ENCODE measurements at places on chromosomes 12 and 14.

DNA sequence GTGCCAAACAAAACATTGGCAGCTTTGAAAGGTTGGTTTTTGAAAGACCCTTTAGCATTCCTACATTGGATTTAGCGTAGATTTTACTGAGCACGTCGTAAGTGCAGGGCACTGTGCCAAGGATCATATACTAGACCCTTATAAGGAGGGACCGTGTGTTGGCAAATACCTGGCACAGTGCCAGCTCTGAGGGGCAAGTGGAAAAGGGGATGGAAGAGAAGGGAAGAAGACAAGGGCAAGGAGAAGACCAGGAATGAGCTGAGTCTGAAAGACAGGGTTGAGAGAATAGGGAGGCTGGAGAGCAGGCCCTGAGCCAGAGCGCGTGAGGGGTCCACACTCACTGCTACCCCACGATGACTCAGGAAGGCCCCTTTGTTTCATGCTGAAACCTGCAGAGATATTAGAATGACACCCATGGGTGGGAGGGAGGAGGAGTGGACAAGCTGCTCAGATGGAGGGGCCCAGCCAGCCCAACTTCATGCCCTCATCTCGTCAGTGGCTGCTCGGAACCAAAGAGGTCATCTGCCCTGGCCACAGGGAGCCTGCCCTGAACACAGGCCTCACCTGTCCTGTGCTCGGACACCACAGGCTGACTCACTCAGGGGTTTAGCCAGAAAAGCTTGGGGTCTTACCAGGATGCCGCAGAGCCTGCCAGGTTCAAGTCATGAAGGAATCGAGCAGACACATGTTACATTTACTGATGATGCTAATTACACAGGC is 25.0 kb downstream of the RAB35 start:
- no peak for DNase-seq

- no peak for DNase-seq
Measured at GRCh38 chr14:77910506-77910905, 110.6 kb downstream of the ADCK1 start.

DNA sequence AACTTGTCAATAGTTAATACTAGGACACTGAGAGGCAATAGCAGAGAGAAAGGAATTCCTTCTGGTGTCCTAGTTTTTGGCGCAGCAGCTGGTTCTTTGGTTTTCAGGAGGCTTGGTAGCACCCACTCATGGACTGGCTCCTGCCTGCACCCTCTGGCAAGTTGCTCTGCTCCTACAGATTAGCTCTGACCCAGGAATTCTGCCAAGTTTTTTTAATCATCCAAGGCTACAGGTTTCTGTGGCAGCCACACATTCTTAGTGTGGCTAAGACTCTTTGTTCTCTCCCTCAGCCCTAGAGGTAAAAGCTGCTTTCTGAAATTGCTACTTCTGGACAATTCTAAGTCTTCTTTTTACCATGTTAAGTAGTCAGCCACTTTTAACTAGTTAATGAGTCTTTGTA is 72.0 kb upstream of the FKBP4 start:
- peak; percentile 82 for DNase-seq

DNA sequence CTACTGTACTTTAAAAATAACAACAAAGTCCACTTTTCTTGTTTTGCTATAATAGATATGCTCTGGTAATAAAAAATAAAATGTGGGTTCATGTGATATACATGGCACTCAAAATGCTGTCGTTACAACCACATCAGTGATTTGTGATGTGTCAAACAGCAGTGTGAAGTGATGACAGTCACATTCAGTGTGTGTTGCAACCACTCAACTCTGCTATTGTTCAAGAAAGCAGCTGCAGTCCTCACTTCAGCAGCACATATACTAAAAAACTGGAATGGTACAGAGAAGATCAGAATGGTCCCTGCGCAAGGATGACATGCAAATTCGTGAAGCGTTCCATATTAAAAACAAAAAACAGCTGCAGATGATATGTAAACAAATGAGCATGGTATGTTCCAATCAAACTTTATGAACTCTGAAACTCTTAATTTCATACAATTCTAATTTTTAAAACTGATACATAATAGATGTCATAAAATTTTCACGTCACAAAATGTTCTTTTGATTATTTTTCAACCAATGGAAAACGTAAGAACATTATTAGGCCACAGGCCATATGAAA is 6.7 kb downstream of the TRMT5 start:
- no peak for DNase-seq

DNA sequence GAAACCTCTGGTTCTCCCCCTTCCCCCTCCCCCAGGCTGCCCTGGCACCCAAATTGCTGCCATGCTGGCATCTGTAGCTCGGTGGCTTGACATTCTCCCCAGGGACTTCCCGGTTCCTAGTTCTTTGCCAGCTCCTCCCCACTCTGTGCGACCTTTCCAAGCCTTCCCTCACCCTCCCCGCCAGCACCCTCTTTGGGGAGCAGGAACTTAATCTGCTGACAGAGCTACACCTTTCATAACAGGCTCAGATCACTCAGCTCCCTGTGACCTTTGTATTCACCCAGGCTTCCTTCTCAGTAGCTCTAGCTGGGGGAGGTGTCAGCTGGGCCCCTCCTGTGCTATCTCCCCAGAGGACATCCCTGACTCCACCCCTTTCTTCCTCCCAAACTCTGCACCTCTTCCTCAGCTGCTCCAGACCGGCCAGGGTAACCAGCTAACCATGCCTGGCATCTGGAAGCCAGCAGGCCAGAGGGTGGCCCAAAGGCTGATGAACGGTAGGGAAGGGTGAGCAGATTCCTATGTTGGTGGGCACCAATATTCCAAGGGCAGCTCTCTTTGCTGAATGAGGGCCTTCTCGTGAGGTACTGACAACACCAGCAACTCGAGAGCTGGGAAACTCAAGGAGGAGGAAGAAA is 1.8 kb upstream of the COX14 start:
- DNase-seq: peak; percentile 47

GRCh38 chr12:74539261-74539660 is 1.6 kb downstream of the ATXN7L3B start:
- DNase-seq: peak; percentile 9

- DNase-seq: no peak
Measured at GRCh38 chr14:100256339-100256895, 17.5 kb downstream of the YY1 start.

DNA sequence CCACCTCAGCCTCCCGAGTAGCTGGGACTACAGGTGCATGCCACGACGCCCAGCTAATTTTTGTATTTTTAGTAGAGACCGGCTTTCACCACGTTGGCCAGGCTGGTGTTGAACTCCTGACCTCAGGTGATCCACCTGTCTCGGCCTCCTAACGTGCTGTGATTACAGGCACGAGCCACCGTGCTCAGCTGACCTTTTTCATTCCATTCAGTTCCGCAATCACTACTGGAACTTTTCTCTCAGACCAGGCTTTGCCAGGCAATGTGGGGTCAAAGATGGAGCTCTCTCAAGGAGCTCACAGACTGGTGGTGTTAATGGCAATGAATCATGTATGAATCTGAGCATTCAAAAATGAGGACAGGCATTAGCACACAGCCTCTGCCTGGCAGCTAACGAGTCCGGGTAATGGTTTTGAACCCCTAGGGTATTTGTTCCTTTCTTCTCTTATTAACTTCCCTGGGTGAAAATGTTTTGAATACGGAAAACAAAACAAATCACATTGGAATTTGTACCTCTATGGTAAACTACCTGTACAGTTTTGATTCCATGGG is 9.4 kb upstream of the TCHP start:
- DNase-seq: no peak

DNA sequence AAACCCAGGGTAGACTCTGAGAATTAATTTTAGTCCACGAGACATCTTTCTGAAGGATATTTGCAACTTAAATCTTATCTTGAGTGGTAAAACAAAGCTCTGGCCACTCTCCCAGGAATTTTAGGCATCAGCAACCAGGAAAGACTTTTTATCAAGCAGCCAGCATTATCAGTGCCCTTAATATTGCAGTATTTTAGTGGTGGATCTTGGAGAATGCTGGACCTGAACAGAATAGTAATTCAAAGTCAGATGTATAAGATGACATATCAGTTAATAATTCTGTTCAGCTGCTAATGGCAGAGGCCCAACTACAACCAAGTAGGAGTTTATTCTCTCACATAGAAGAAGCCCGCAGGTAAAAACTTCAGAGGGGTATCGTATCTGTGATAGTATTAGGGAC is 59.0 kb upstream of the CRY1 start:
- DNase-seq: no peak

GRCh38 chr14:82309199-82309598 is 775.5 kb upstream of the SEL1L start:
- DNase-seq: no peak

- no peak for DNase-seq
Measured at GRCh38 chr12:120394483-120395367, 25.8 kb upstream of the MSI1 start.

DNA sequence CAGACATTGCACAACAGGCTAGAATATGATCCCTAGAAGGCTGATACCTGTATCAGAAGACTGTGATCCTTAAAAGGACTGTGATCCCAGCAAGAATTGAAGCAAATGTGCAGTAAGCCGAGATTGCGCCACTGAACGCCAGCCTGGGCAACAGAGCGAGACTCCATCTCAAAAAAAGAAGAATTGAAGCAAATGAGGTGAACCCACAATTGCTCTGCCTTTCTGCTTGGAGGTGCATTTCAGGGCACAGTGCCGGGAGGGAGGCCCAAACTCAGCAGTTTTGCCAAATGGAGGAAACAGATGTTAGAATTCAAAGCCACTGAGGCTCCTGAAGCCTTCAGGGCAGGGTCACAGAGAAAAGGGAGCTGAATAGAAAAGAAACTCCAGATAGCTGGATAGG is 61.1 kb upstream of the COCH start:
- DNase-seq: no peak

- no peak for DNase-seq
Measured at GRCh38 chr14:94542111-94542810, 19.0 kb upstream of the SERPINA4 start.

- DNase-seq: peak; percentile 76
Measured at GRCh38 chr12:47838286-47838931, 18.7 kb upstream of the HDAC7 start.

- DNase-seq: no peak
Measured at GRCh38 chr12:3694673-3695072, 58.2 kb downstream of the CRACR2A start.

- DNase-seq: peak; percentile 80
Measured at GRCh38 chr14:56117765-56118610, at the start of gene PELI2. Gene PELI2, plus strand, starts transcription at chr14:56118411. Its CDS starts 250 bp downstream, at chr14:56118661.

DNA sequence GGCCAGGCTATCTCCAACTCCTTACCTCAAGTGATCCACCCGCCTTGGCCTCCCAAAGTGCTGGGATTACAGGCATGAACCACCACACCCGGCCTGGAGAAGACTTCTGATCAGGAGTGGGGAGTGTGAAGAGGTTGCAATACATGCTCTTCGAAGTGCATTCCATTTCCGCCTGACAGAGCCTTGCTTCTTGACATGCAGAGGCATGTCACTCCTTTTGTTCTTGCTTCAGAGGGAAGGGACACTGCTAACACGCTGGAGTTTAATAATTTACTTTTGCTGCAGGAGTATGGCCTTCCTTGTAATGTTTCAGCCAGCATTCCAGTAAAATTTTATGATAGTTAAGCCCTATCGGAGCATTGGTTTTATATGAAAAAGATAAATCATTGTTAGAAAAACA is 74.9 kb downstream of the SLC25A47 start:
- no peak for DNase-seq

DNA sequence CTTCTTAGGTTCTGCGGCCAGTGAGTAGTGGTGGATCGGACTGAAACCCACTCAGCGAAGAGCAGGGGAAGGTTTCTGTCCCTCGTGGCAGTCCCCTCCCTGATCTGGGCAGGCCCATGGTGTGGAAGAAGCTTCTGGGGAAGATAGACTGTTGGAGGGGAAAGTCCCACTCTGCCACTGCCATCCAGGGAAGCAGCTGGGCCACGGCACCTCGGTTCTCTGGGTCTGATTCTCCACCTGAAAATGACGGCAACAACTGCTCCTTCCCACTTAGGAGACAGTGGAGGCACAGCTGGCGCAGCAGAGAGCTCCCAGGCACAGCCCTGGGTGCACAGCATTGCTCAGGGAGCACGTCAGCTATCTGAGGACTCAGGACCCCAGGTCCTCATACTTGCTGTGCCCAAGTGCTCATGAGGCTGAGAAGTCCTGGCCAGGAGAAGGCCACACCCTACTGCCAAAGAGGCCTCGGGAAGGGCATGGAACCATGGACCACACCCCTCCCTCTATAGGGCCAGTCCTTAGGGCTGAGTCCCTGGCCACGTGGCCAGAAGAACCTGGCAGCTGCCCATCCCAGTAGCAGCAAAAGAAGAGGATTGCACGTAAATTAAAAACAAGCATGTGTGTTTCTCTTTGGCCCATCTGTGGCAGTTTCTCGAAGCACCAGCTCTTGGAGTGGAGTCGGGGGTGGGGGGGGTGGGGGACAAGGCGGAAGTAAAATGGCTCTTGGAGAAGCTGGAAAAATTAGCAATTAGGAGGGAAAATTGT is 85.3 kb upstream of the BCL11B start:
- no peak for DNase-seq

DNA sequence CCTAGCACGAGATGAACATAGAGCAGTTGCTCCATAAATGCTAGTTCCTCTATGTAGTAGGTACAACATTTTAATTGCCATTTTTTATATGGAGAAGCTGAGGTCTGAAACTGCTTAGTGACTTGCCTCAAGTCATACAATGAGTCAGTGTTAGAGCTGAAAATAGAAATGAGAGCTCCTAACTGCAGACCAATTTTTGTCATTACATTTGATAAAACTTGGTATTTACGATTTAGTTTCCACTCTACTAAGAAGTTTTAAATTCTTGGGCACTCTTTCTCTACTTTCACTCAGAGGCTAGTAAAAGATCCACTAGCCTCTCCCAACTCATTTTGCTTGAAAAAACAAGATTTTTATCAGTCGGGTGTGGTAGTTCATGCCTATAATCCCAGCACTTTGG is 8.1 kb upstream of the TMED10 start:
- DNase-seq: no peak

GRCh38 chr12:113247123-113248050 is 26.1 kb downstream of the TPCN1 start:
- no peak for DNase-seq

DNA sequence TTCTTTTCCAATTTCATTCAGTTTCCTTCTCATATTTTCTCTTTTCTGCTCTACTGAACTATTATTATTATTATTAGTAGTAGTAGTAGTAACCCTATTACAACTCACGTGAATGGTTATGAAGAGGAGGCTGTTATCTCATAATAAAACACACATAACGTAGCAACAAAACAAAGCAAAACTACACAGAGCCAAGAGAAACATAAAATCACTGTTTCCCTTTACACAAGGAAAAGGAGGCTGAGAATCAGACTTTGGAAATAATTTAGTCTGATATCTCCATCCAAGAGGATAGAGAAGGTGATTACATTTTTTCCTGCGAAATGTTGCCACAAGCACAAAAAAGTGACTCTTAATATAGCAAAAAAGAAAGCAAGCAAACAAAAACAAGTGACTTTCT is 975.8 kb upstream of the FLRT2 start:
- DNase-seq: no peak

GRCh38 chr14:89245802-89246201 is 171.2 kb downstream of the FOXN3 start:
- DNase-seq: no peak

GRCh38 chr12:550473-551260 is 90.9 kb downstream of the B4GALNT3 start:
- DNase-seq: no peak

DNA sequence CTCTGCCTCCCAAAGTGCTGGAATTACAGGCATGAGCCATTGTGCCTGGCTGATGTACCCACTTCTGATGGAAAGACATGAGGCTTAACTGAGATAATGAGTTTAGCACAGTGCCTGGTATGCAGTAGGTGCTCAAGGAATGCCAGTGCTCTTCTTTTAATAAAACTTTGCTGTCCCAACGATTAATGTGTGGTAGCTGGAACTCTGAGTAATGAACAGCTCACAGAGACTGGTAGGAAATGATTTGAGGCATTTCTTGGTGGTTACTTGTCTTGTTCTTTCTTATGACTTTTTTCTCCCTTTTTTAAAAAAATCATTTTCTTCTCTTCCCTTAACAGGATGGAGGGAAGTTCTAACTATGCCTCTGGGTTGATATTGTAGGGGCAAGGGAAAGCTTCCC is 235.7 kb upstream of the PWP1 start:
- DNase-seq: no peak
